ENCODE measurements at places on chromosomes 12 and 14.

DNA sequence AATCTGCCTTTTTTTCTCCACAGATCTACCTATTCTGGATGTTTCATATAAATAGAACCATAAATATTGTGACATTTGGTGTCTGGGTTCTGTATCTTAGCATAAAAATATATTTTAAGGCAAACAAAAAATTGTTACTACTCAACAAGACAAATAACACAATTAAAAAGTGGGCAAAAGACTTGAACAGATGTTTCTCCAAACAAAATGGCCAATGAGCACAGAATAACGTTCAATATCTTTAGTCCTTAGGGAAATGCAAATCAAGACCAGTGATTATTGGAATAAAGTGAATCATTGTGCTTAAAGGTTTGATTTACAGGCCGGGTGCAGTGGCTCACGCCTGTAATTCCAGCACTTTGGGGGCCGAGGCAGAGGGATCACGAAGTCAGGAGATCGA lies 1331.3 kb downstream of the AACS start:
- DNase-seq = no peak

DNA sequence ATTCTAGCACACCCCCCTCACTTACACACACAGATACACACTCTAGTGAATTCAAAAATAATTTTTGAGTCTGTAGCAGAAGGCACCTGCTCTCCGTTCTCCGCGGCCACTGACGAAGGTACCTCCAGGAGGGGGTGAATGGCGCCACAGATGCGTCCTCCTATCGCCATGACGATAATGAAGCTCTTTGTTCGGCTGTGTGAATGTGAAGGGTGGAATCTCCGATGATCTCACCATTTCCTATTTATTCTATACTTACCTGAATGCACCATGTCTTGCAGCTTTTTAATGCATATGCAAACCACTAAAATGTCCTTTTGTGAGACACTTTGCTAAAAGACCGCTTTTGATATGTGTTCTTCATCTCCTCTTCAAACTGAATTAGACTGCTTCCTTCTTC lies 162.7 kb downstream of the EGLN3 start:
- DNase-seq = peak; percentile 80

DNA sequence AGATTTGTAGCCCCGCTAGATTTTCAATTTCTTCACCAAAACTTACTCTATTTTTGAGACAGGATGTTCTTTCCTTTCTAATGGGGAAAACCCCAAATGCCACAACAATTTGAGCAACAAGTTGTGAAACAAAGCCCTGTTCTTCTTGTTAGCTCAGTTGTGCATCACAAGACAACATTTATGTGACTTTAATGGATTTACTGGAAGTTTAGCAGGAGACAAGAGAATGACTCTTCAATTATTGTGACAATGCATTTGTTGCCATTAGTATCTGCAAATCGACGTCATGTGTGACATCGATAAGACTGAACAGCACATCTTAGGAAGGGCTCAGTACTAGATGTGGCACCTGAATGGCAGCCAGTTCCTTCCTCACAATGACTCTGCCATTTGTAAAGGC lies 1028.9 kb upstream of the TMEM132C start:
- no peak for DNase-seq

DNA sequence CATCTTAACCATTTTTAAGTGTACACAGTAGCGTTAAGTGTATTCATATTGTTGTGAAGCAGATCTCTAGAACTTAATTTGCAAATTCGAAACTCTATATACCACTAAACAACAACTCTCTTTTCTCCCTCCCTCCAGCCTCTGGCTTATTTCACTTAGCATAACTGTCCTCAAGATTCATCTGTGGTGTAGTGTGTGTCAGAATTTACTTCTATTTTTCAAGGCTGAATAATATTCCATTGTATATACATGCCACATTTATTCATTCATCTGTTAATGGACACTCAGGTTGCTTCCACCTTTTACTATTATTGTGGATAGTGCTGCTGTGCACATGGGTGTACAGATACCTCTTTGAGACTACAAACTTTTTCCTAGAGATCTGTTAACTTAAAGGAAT lies 26.5 kb downstream of the VRK1 start:
- no peak for DNase-seq

DNA sequence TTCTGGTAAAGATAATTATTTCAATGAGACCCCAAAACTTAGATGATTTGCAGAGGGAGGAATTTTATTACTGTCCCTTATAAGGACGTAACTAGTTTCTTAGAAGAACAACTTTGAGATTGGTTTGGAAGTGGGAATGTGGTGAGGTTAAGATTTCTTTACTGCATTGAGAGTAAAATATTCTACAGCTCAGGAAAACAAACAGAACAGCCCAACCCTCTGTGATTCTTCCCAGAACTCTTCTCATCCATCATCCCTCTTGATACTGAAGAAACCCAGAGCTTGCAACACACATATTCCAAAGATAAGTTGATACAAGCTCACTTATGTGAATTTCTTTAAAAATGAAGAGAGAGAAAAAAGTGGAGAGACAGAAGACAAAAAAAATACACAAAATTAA lies 234.2 kb downstream of the CRADD start:
- no peak for DNase-seq

GRCh38 chr12:106066051-106066705 lies 72.6 kb downstream of the NUAK1 start:
- no peak for DNase-seq

- no peak for DNase-seq
Observed at GRCh38 chr14:72812292-72812851, 81.5 kb downstream of the DPF3 start.

DNA sequence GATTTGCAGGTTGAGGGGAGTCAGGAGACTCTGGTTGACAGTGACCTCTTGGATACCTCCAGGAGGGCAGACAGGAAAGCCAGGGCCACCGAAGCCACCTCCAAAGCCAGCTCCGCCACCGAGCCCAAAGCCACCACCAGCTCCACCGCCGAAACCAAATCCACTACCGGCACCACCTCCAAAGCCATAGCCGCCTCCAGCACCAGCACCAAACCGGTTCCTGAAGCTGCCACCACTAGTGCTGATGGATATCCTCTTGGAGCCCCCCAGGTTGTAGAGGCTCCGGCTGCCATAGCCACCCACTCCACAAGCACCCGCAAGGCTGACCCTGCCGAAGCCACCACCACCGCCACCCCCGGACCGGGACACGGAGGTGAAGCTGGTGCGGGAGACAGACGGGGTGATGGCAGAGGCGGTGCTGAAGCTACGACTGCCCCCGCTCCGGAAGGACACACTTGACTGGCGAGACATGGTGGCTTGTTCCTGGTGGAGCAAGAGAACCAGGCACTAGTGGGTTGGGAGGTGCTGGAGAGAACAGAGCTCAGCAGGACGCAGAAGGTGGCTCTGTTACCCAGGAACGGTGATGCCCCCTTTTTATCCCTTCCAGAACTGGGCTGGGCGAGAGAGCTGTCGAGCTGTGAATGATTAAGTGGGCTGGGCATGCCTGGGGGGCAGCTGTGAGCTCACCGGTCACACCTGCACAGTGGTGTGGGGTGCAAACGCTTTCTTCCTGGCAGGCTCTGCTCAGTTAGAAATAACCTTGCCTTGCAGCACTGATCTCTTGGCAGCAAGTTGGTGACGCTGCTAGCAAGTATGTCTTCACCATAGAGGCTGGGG lies at the start of gene KRT5:
Gene KRT5 (minus strand): TSS at position 569 of the 837 bp plus-strand sequence. CDS start 98 bp downstream, at position 471.
- DNase-seq = no peak

DNA sequence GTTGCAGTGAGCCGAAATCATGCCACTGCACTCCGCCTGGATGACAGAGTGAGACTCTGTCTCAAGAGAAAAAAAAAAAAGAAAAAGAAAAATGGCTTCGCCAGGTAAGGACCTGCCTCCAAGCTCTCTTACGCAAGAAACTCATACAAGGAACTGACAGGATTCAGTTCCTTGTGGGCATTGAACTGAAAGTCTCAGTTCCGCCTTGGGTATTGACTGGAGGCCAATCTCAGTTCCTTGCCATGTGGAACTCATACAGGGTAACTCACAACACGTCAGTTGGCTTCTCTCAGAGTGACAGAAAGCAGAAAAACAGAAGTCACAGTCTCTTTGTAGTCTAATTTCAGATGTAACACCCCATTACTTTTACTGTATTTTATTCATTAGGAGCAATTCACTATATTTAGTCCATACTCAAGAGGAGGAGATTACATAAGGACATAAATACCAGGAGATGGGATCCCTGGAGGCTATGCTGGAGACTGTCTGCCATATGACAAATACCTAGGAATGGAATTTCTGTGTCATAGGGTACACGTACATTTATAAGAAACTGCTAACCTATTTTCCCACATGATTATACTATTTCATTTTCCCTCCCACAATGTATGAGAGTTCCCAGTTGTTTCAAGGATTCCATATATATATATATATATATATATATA lies 11.4 kb upstream of the NOPCHAP1 start:
- no peak for DNase-seq

- no peak for DNase-seq
Observed at GRCh38 chr12:8048906-8049305, 16.4 kb downstream of the FOXJ2 start.

- no peak for DNase-seq
Observed at GRCh38 chr14:100807979-100808734, 17.8 kb upstream of the MEG3 start.

GRCh38 chr12:96513166-96513565 lies 23.8 kb downstream of the CFAP54 start:
- DNase-seq = no peak

DNA sequence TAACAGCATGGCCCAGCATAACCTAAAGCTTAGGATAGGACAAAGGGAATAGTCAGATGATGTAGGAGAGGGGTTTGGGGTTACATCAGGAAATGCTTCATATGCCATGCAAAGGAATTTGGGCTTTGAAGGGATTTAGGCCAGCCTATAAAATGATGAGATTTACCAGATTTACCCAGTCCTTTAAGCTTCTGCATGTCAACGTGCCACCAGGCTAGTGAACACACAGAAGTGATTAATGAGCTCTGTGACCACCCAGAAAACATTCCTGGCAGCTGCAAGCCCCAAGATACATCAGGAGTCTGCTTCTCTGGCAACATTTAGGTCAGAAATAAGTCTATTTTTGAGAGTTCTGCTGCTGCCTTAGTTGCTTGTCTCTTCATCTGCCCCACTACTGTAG lies 118.3 kb downstream of the LRIG3 start:
- no peak for DNase-seq

GRCh38 chr14:92675421-92675820 lies 73.0 kb downstream of the LGMN start:
- DNase-seq = no peak

Measured in NCI-H2029 (cell line).